Smooth muscle cell of the brain vasculature (primary cell): ENCODE measurements at places on chromosomes 6 and 20.

DNA sequence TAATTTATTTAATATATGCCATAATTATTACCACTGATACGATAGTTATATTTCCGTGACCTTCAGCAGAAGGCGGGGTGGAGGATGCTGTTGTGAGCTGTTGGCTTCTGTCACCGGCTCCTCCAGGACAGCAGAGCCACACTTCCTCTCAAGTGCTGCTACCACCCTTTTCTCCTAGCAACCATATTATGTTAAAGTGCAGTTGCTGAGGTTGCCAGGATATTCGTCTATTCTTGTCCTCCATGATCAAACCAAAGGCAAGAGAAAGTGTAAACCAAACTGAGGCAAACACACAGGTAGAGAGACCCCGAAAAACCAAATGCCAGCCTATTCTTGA, 27.8 kb downstream of the RGS17 start:
- no peak for DNase-seq

GRCh38 chr20:50274570-50275430, 84.2 kb downstream of the CEBPB start:
- DNase-seq, result no peak

DNA sequence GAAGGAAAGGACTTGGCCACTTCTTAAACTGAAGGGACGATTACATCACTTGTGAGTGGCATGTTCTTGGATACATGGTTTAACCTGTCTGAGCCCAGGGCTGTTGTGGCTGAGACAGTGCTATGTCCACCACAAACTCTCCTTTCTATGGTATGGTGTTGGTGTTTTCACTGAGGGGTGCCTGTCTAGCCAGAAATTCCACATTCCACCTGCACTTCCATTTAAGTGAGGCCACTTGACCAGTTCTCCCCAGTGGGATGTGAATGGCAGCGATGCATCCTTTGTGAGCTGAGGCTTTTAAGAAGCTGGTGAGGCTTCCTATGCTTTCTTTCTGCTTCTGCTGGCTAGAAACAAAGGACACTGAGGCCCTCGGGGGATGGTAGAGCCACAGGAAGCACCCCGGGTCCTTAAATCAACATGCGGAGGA, 151.4 kb upstream of the CHD6 start:
- DNase-seq, result no peak

- no peak for DNase-seq
Measured at GRCh38 chr20:61661025-61661424, 404.7 kb downstream of the TAF4 start.

- no peak for DNase-seq
Measured at GRCh38 chr20:3106185-3106584, 21.7 kb upstream of the AVP start.
